ENCODE measurements at places on chromosomes 4 and X.
A peak's percentile ranks its signal among the peaks of the same experiment; 100 is the strongest.

GRCh38 chr4:3262208-3263052, 13.5 kb downstream of the MSANTD1 start:
- no peaks in the 10 kb centered on the region for H3K4me1 ChIP-seq
- DNase-seq = no peak
- H3K27ac ChIP-seq = no peak overlapping the region
- no peaks in the 10 kb centered on the region for H3K27me3 ChIP-seq
- H3K4me3 ChIP-seq = no peak overlapping the region

- peak overlapping the region; percentile 9 for H3K27ac ChIP-seq
- no peak for DNase-seq
- no peaks in the 10 kb centered on the region for H3K27me3 ChIP-seq
- H3K36me3 ChIP-seq = no peaks in the 10 kb centered on the region
- H3K4me1 ChIP-seq = peaks cover 13% of the 10 kb centered on the region
Measured at GRCh38 chr4:171880136-171880535, 66.9 kb downstream of the GALNTL6 start.

GRCh38 chrX:39267176-39267575, 465.9 kb downstream of the MID1IP1 start:
- DNase-seq = no peak
- H3K27me3 ChIP-seq = no peaks in the 10 kb centered on the region
- H3K27ac ChIP-seq = no peak overlapping the region
- peaks cover 3% of the 10 kb centered on the region for H3K4me1 ChIP-seq
- no peaks in the 10 kb centered on the region for H3K36me3 ChIP-seq
- H3K4me3 ChIP-seq = no peak overlapping the region

- H3K36me3 ChIP-seq = no peaks in the 10 kb centered on the region
- no peak for DNase-seq
Measured at GRCh38 chr4:96099031-96099430, 259.1 kb downstream of the PDHA2 start.

GRCh38 chr4:37812713-37813112, 13.8 kb upstream of the PGM2 start:
- H3K4me3 ChIP-seq = no peak overlapping the region
- peaks cover 14% of the 10 kb centered on the region for H3K4me1 ChIP-seq
- no peaks in the 10 kb centered on the region for H3K27me3 ChIP-seq
- peak overlapping the region; percentile 69 for H3K27ac ChIP-seq
- no peak for DNase-seq

DNA sequence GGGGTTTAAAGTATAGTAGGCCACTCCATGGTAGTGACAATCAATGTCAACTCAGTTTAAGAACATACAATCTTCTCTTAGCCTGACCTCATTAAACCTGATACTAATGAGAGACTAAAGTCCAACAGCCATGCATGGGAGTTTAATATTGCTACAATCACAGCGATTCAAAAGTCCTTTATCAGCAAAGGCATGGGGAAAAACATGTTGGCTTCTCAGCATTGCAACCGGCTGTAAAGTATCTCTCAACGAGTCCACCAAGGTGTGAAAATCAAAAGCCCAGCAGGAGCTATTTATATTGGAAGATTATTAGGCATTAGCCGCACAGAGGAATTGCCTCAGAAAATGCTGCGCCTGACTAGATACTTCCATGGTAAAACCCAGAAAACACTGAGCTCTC, 256.7 kb upstream of the PGRMC2 start:
- H3K27me3 ChIP-seq = no peaks in the 10 kb centered on the region
- H3K36me3 ChIP-seq = no peaks in the 10 kb centered on the region
- H3K27ac ChIP-seq = no peak overlapping the region
- no peak for DNase-seq
- H3K4me1 ChIP-seq = no peaks in the 10 kb centered on the region
- H3K4me3 ChIP-seq = no peak overlapping the region

GRCh38 chrX:143648705-143649104, 12.8 kb upstream of the SLITRK4 start:
- no peaks in the 10 kb centered on the region for H3K4me1 ChIP-seq
- no peak for DNase-seq
- no peak overlapping the region for H3K4me3 ChIP-seq
- H3K27ac ChIP-seq = no peak overlapping the region
- no peaks in the 10 kb centered on the region for H3K27me3 ChIP-seq

- no peak overlapping the region for H3K4me3 ChIP-seq
- no peaks in the 10 kb centered on the region for H3K4me1 ChIP-seq
- H3K27ac ChIP-seq = no peak overlapping the region
- no peaks in the 10 kb centered on the region for H3K27me3 ChIP-seq
- no peaks in the 10 kb centered on the region for H3K36me3 ChIP-seq
Measured at GRCh38 chr4:15495621-15496020, 25.9 kb downstream of the CC2D2A start.

- peak overlapping the region; percentile 97 for H3K27ac ChIP-seq
- H3K4me1 ChIP-seq = peaks cover 23% of the 10 kb centered on the region
- peak; percentile 75 for DNase-seq
- H3K4me3 ChIP-seq = no peak overlapping the region
- no peaks in the 10 kb centered on the region for H3K27me3 ChIP-seq
Measured at GRCh38 chrX:150690126-150690525, 3.1 kb upstream of the MTMR1 start.

- peak overlapping the region; percentile 68 for H3K27ac ChIP-seq
- no peak overlapping the region for H3K4me3 ChIP-seq
- H3K36me3 ChIP-seq = no peaks in the 10 kb centered on the region
- DNase-seq = no peak
Measured at GRCh38 chrX:130772776-130773143, 130.2 kb downstream of the ENOX2 start.

GRCh38 chr4:98166025-98166730, 22.9 kb upstream of the STPG2 start:
- H3K4me3 ChIP-seq = no peak overlapping the region
- no peaks in the 10 kb centered on the region for H3K36me3 ChIP-seq
- H3K27me3 ChIP-seq = no peaks in the 10 kb centered on the region

- no peaks in the 10 kb centered on the region for H3K27me3 ChIP-seq
- H3K4me3 ChIP-seq = no peak overlapping the region
- H3K27ac ChIP-seq = no peak overlapping the region
- no peak for DNase-seq
- no peaks in the 10 kb centered on the region for H3K36me3 ChIP-seq
Measured at GRCh38 chr4:79197275-79198009, 128.4 kb downstream of the NAA11 start.

DNA sequence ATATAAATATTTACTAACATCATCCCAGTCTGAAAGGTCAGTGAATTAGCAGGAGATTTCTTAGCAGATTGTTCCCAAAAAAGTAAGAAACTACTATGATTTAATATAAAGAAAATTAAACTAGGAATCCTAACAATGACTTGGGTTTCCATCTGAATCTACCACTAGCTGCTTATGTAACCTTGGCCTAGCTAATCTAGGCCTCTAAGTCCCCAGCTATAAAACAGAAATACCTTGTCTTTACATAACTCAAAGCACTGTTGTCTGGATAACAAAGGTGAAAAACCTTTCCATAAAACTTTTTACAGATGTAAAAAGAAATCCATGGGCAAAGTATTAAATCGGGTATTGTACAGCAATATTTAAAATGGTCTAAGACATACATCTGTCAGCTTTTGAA, 3.0 kb downstream of the FBXL5 start:
- peak overlapping the region; percentile 76 for H3K27ac ChIP-seq
- no peaks in the 10 kb centered on the region for H3K27me3 ChIP-seq
- no peak overlapping the region for H3K4me3 ChIP-seq
- H3K36me3 ChIP-seq = peaks cover 11% of the 10 kb centered on the region

GRCh38 chr4:138650495-138650894, 365.1 kb upstream of the NOCT start:
- H3K4me1 ChIP-seq = peaks cover 5% of the 10 kb centered on the region
- no peaks in the 10 kb centered on the region for H3K36me3 ChIP-seq
- no peaks in the 10 kb centered on the region for H3K27me3 ChIP-seq
- H3K27ac ChIP-seq = no peak overlapping the region

- no peaks in the 10 kb centered on the region for H3K4me1 ChIP-seq
- no peak overlapping the region for H3K27ac ChIP-seq
- DNase-seq = no peak
- H3K27me3 ChIP-seq = no peaks in the 10 kb centered on the region
- peaks cover 64% of the 10 kb centered on the region for H3K36me3 ChIP-seq
Measured at GRCh38 chr4:119246177-119246733, 33.7 kb downstream of the USP53 start.

DNA sequence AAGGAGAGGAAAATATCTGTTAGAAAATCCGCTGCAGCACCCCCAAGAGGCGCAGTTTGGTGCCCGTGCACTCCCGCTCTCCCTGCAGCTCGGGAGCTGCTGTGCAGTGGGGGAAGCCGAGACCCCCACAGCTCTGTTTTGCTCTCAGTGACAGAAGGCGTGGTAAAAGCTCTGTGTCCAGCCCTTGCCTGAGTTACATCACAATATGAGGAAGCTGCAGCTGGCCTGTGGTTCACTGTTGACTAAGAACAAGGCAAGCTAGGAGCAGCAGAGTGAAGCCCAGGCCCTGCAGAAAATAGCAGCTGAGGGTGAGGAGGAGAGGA, 88.5 kb upstream of the ADRA2C start:
- H3K4me1 ChIP-seq = no peaks in the 10 kb centered on the region
- DNase-seq = no peak
- H3K36me3 ChIP-seq = no peaks in the 10 kb centered on the region
- no peak overlapping the region for H3K27ac ChIP-seq
- H3K27me3 ChIP-seq = peaks cover 8% of the 10 kb centered on the region

DNA sequence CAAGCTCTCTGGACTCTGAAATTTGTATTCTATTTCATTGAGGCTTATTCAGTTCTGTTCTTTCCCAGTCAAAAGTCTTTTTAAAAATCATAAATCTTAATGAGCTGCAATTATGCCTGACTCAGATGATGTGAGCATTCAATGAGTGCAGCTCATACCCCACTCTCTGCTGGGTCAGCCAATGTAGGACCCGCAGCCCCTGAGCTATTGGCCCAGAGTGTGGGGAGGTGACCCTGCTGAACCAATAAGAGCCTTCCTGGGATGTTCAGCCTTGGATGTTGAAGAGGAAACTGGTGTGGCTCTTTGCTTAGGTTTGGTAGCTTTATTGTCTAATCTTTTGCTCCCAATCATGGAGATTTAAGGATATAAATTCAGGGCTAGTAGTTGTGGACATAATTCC, 12.1 kb upstream of the TCEAL4 start:
- no peaks in the 10 kb centered on the region for H3K4me1 ChIP-seq
- no peak overlapping the region for H3K4me3 ChIP-seq
- no peaks in the 10 kb centered on the region for H3K27me3 ChIP-seq

GRCh38 chr4:106914223-106914622, 121.9 kb downstream of the DKK2 start:
- no peak overlapping the region for H3K4me3 ChIP-seq
- H3K27ac ChIP-seq = no peak overlapping the region
- H3K4me1 ChIP-seq = no peaks in the 10 kb centered on the region
- DNase-seq = no peak
- H3K27me3 ChIP-seq = peaks cover 4% of the 10 kb centered on the region

GRCh38 chr4:48024522-48024921, 8.0 kb downstream of the NIPAL1 start:
- no peak overlapping the region for H3K27ac ChIP-seq
- DNase-seq = no peak
- H3K4me1 ChIP-seq = no peaks in the 10 kb centered on the region
- H3K27me3 ChIP-seq = no peaks in the 10 kb centered on the region
- H3K4me3 ChIP-seq = no peak overlapping the region
- H3K36me3 ChIP-seq = peaks cover 27% of the 10 kb centered on the region

GRCh38 chr4:175810073-175810730, 1.9 kb downstream of the GPM6A start:
- no peak overlapping the region for H3K4me3 ChIP-seq
- no peak overlapping the region for H3K27ac ChIP-seq
- no peaks in the 10 kb centered on the region for H3K36me3 ChIP-seq
- no peaks in the 10 kb centered on the region for H3K27me3 ChIP-seq
- no peaks in the 10 kb centered on the region for H3K4me1 ChIP-seq

DNA sequence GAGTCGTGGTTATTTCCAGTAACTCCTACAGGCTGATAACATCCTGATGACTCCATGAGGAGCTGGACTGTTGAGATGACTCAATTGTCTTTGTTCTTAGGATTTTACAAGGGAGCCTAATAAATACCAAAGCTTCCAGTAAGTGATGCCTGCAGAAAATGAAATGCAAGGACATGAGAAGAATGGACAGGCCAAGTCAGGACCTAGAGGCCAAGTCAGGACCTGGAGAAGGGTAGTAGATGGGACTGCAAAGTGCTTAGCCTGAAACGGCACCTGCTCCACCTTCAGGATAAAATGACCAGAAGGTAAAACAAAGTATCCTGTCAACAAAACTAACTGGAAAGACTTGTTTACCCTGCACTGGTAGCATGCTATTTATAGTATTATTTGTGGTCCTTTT, 6.4 kb upstream of the SLC10A6 start:
- peak overlapping the region; percentile 45 for H3K27ac ChIP-seq
- no peaks in the 10 kb centered on the region for H3K36me3 ChIP-seq
- no peak for DNase-seq
- peaks cover 29% of the 10 kb centered on the region for H3K4me1 ChIP-seq
- H3K27me3 ChIP-seq = no peaks in the 10 kb centered on the region
- H3K4me3 ChIP-seq = no peak overlapping the region

- no peak overlapping the region for H3K4me3 ChIP-seq
- no peak for DNase-seq
- H3K4me1 ChIP-seq = no peaks in the 10 kb centered on the region
- H3K27ac ChIP-seq = no peak overlapping the region
- no peaks in the 10 kb centered on the region for H3K27me3 ChIP-seq
- no peaks in the 10 kb centered on the region for H3K36me3 ChIP-seq
Measured at GRCh38 chr4:142334931-142335330, 511.2 kb downstream of the INPP4B start.

DNA sequence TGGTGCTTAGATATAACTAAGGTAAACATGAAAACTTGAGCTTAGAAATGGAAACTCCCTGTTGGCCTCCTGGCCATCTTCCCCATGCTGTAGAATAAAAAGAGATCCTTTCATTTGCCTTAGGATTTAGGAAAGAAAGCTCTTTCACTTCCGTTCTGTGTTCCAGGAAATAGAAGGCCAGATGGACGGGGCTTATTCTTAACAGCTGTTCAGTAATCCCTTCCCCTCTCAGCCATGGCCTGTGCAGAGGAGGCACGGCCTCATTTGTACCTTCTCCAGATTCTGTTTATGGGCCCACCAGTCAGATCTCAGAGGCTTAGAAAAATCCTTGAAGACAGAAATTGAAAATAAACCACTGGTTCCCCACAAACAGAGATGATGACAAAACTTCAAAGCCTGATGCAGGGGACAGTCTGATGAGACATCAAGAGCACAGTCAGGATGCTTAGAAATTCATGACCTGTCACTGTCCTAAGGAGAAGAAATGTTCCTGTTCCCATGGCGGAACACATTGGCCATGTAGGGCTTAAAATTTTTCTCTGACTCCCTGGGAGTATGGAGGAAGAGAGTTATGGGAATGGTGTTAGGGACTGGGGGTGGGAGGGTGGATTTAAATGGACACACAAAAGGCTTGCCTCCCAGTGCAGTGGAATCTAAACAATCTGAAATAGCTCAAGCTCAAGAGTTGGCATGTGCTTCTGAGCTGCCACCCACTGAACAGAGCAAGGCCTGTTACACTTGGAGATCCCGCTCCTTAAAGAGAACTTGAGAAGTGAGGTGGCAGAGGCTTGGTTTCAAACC, 188.8 kb downstream of the SOWAHB start:
- peaks cover 44% of the 10 kb centered on the region for H3K36me3 ChIP-seq
- H3K4me1 ChIP-seq = peaks cover 37% of the 10 kb centered on the region
- H3K27me3 ChIP-seq = no peaks in the 10 kb centered on the region
